ENCODE measurements at places on chromosomes 6 and 20.

DNA sequence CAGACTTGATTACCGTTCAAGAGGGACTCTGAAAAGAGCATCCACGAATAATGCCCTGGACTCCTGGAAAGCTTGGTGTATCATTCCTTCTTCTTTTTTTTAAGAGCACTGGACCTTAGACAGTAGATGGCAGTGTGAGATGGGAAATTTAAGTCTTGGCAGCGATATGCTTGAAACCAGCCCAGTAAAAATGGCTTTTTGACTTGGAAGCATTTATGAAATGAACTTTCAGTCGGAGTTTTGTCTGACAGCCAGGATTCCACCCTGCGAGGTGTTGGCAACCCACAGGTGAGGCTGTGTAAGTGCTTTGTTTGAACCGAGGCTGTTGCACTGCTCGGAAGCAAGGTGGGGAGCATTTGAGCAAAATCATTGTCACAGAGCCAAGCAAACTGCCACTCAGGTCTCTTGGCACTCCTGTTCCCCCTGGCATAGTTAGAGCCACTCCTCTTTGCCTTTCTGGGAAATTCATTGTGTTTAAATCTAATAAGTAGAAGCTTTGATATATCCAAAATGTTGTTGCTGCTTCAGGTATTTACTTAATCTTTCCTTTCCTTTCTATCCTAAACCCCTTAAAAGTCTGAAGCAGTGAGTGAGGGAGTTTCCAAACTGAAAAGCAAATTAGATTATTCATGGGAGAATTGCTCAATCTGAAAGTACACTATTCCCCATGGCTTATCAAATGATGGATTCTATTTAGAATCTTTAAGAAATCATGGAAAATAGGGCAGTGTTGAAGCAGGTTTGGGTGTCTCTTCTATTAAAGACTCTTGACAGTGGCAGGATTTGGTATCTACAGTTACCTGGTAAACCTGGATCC is 272.8 kb upstream of the SLC35B3 start:
- DNase-seq: no peak

DNA sequence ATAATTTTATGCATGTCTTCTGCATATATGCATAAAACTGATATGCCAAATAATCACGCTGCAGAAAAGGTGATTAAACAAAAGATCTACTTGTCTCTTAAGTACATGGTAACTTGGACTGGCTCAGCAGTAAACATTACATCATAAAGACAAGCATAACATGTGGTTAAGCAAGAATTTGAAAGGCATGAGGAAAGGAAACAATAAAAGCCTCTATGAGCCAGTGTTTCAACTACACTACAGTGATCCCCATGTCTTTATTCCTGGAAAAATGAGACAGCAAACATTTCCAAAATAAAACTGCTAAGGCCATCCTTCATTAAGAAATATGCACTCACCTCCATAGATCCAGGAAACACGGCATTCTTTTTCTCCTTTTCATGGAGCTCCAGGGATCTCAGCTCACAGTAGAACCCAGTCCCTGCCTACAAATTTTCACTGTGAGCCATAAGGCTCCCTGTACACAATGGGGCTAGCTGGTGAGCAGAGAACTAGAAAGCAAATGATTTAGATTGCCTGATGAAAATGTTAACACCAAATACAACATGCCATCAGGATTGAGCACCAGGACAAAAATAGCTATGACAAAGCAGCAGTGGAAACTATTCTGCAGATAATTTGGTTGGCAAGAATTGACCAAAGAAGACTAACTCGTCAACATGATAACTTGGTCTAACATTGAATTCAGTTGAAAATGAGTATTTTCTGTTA is 156.1 kb downstream of the COL21A1 start:
- peak; percentile 20 for DNase-seq

DNA sequence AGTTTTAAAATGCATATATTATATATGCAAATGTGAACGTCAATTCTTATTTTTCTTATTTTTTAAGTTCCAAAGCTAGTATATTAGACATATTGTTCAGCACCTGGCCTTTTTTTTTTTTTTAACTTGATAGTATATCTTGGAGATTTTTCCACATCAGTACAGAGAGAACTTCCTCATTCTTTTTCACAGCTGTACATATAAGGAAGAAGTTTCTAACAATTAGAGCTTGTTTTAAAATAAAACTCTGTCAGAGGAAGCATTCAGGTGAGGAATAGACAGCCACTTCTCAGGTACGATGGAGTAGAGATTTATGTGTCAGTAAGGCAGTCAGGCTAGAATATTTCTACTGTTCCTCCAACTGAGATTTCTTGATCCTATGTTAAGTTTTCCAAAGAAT is 233.1 kb upstream of the SUPT3H start:
- no peak for DNase-seq

DNA sequence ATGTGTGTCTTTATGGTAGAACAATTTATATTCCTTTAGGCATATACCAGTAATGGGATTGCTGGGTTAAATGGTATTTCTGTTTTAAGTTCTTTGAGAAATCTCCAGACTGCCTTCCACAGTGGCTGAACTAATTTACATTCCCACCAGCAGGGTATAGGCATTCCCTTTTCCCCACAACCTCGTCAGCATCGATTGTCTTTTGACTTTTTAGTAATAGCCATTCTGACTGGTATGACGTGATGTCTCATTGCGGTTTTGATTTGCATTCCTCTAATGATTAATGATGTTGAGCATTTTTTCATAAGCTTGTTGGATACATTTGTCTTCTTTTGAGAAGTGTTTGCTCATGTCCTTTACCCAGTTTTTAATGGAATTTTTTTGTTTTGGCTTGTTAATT is 5.3 kb upstream of the TASP1 start:
- DNase-seq: no peak

DNA sequence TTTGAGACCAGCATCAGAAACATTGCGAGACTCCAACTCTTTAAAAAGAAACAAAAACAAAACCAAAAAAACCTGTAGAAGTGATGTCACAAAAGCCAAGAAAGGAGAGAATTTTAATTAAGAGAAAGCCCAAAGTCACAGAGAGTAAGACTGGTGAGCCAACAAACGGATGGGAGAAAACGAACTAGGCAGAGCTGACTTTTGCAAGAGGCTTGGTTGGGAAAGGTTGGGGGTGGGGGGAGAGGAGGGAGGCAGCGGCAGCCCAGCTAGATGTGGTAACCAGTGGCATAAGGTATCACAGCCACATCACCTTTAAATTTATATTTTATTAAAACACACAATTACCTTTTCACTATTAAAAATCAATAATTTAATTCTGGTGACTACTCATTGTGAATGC is 23.5 kb downstream of the NOL7 start:
- DNase-seq: no peak

- no peak for DNase-seq
Observed at GRCh38 chr6:153130515-153131036, 506 bp downstream of the RGS17 start.

Measured in SIG-M5 (cell line).